Bone marrow (tissue), 2 donors: ENCODE measurements at places on chromosomes 5 and 9.
A peak's percentile ranks its signal among the peaks of the same experiment; 100 is the strongest.

DNA sequence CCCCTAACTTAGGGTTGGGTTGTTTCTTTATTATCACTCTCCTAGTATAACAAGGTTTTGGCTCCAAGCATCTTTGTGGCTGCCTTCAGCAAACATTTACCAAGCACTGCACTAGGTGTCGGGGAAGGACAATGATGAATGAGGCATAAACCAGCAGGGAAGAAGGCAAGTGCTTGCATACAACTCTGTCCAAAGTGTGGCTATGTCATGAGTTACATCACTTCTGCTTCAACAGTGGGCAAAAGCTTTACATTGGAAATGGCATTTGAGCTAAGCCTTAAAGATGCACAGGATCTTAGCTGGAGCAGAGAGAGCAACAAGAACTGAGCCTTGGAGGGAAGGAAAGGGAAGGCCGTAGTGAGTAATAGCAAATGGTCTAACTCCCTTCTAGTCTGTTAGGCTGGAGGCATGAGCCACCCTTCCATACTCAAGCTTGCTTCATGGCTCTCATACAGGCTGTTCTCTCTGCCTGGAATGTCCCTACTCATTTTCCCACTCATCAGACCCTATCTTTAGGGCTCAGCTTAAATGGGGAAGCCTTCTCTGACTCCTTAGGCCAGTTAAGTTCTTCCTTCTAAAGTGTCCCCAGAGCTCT, 121.8 kb downstream of the SEMA6A start:
- no peak for DNase-seq

GRCh38 chr5:135215617-135216470, 181.8 kb upstream of the PITX1 start:
- no peak for DNase-seq

DNA sequence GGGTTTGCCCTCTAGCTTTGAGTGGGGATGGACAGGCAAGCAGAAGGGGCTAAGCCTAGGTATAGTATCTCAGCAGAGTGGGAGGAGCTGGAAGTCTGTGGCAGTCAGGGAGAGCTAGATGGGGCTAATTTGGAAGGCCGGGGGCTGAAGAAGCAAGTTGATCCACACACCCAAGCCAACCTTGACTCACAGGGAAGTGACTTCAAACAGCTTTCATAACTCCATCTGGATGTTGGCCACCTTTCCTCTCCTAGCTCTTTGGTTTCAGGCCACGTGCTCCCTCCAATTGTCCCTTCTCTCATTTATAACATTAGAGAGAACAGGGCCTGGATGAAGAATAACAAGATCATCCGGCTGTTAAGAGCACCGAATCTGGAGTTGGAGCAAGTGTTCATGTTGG, 36.8 kb downstream of the EGR1 start:
- no peak for DNase-seq

GRCh38 chr9:112048924-112049691, 126.0 kb downstream of the SUSD1 start:
- DNase-seq: no peak

- DNase-seq: no peak
Measured at GRCh38 chr9:101400120-101400519, 1.5 kb downstream of the ZNF189 start.

- DNase-seq: no peak
Measured at GRCh38 chr5:124581738-124582560, 164.5 kb downstream of the ZNF608 start.

DNA sequence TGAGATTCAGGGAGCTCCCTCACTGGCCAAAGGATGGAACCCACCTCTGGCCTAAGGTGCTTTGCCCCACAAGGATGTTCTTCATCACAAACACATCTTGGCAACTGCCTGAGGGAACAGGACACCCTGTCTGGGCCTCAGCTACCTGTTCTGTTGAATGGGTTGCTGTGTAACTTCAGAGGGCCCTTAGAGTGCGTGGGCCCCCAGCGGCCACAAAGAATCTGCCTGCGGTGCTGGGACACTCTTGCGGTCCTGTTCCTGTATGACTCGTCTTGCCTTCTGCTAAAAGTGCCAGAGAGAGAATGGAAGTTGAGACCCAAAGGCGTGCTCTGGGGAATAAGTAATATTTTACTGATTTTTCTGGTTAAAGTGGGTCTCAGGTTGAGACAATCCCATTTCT, 14.1 kb upstream of the RPL26L1 start:
- no peak for DNase-seq

- peak; percentile 6 for DNase-seq
Measured at GRCh38 chr9:135701959-135702721, at the start of gene KCNT1. TSS of gene KCNT1 (plus strand) at chr9:135702185. CDS start at chr9:135702259, 74 bp downstream.

GRCh38 chr5:142129446-142130066, 21.0 kb downstream of the NDFIP1 start:
- no peak for DNase-seq

GRCh38 chr5:2695200-2695891, 56.1 kb downstream of the IRX2 start:
- DNase-seq: no peak

- DNase-seq: no peak
Measured at GRCh38 chr5:78534905-78535200, 113.7 kb downstream of the LHFPL2 start.

GRCh38 chr9:109001275-109001676, 12.0 kb downstream of the CTNNAL1 start:
- DNase-seq: no peak

GRCh38 chr9:35538361-35539234, 48.7 kb downstream of the RUSC2 start:
- no peak for DNase-seq
